ENCODE measurements at places on chromosomes 1 and 21. TPM values are rescaled to one million over a fixed set of nuclear protein-coding genes. Genes with fewer than 3 reads are reported as not detected.

TEX38 gene
- not detected for total RNA-seq

ZNF593OS gene
- not detected for total RNA-seq

CRYBG2 gene
- total RNA-seq, result 1.3 TPM

FNBP1L gene
- 30.0 TPM for total RNA-seq

OR2AK2 gene
- not detected for total RNA-seq

MAB21L3 gene
- total RNA-seq, result not detected

SORT1 gene
- 5.1 TPM for total RNA-seq

CCDC17 gene
- 0.21 TPM for total RNA-seq

OR2L8 gene
- total RNA-seq, result not detected

MIXL1 gene
- not detected for total RNA-seq

NRIP1 gene
- 15.2 TPM for total RNA-seq

FAM72D gene
- 6.7 TPM for total RNA-seq

C1orf174 gene
- 24.3 TPM for total RNA-seq

SPATA21 gene
- total RNA-seq, result 0.04 TPM

Data from A549 treated with dexamethasone at 1 μM for 4 hours (cell line).